ENCODE measurements at places on chromosomes 1 and 21.

- no peak for DNase-seq
Measured at GRCh38 chr1:58620259-58620658, 43.2 kb upstream of the TACSTD2 start.

GRCh38 chr1:246959944-246960693 is 28.4 kb upstream of the AHCTF1 start:
- peak; percentile 10 for DNase-seq

DNA sequence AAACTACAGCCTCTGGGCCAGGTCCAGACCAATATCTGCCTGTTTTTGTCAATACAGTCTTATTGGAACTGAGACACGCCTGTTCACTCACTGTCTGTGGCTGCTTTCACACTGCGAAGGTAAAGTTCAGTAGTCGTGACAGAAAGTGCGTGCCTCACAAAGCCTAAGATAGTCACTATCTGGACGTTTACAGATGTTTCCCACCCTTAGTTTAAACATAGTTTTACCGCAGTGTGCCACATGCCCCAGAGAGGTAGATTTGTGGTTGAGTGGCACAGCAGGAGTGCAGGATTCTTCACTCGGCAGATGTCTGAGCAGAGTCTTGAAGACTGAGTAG is 61.9 kb downstream of the NFASC start:
- no peak for DNase-seq

- DNase-seq, result no peak
Measured at GRCh38 chr1:160681891-160682140, 29.8 kb downstream of the CD48 start.

DNA sequence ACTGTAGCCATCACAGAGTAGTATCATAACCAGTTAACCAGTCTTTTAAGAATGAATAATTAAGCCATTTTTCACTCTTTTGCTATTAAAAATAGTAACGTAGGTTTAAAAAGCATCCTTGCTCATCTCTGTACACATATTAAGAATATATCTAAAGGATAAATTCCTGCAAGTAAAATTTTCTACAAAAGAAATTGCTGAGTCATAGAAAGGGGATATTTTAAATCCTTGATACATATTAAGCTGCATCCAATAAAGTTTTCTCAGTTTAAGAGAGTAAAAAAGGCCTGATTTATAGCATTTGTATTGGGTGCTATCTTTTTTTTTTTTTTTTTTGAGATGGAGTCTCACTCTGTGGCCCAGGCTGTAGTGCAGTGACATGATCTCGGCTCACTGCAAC is 1.9 kb upstream of the CTH start:
- no peak for DNase-seq

DNA sequence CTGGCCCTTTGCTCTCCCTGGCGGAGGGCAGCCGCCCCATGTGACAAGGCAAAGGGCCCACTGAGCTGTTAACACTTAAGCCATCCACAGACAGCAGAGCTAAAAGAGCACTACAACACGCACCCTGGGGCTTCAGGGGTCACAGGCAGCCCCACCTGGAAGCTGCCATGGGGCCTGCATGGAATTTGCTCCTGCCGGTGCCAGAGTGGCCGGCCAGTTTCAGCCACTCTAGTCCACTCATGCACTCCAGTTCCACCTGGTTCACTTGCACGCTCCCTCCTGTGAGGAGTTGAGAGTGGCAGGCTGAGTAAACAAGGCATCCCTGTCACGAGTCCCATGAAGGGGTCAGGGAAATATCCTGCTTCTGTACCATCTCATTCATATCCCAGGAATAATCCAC is 55.3 kb downstream of the RIMS3 start:
- no peak for DNase-seq

GRCh38 chr1:156508955-156509234 is 8.3 kb upstream of the MEF2D start:
- no peak for DNase-seq

DNA sequence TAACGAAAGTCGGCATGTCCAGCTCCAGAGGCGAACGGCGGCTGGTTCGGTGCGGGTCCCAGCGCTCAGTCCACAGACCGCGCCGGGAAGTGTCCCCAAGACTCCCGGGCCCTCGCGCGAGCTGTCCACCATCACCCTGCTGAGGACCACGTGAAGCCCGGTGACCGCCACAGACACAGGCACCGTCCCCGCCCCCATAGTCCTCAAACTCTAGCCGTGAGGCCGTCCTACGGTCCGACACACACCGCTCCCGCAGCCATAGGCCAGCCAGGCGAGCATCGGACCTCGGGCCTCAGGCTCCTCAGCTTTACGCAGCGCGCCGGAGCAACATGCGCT is 535 bp downstream of the SETD4 start:
- DNase-seq, result no peak

GRCh38 chr1:244414543-244414942 is 37.2 kb downstream of the ADSS2 start:
- DNase-seq, result no peak

GRCh38 chr1:147542569-147542897 is 1.2 kb downstream of the BCL9 start:
- peak; percentile 17 for DNase-seq

DNA sequence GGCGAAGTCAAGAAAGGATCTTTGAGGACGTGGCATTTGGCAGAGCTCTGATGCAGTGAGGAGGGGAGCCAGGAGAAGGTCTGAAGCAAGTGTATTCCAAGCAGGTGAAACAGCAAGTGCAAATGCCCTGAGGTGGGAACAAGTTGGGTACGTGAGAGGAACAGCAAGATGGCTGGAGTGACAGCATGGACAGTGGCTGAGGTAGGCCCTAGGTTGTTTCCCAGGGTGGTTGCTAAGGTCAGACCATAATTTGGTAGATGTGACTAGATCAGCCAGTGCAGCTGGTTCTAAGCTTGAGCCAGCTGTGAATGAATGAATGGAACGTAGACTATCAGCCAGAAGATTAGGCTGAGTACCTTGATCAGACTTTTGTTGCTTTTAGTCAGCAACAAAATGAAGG is 37.5 kb upstream of the JUN start:
- no peak for DNase-seq

GRCh38 chr1:44483089-44483874 is 78.2 kb downstream of the RNF220 start:
- DNase-seq, result no peak

- no peak for DNase-seq
Measured at GRCh38 chr1:69506721-69507120, 61.0 kb upstream of the LRRC7 start.

- DNase-seq, result no peak
Measured at GRCh38 chr1:21869620-21870121, 57.6 kb downstream of the LDLRAD2 start.

GRCh38 chr1:226029093-226029496 is 30.0 kb upstream of the SDE2 start:
- no peak for DNase-seq

DNA sequence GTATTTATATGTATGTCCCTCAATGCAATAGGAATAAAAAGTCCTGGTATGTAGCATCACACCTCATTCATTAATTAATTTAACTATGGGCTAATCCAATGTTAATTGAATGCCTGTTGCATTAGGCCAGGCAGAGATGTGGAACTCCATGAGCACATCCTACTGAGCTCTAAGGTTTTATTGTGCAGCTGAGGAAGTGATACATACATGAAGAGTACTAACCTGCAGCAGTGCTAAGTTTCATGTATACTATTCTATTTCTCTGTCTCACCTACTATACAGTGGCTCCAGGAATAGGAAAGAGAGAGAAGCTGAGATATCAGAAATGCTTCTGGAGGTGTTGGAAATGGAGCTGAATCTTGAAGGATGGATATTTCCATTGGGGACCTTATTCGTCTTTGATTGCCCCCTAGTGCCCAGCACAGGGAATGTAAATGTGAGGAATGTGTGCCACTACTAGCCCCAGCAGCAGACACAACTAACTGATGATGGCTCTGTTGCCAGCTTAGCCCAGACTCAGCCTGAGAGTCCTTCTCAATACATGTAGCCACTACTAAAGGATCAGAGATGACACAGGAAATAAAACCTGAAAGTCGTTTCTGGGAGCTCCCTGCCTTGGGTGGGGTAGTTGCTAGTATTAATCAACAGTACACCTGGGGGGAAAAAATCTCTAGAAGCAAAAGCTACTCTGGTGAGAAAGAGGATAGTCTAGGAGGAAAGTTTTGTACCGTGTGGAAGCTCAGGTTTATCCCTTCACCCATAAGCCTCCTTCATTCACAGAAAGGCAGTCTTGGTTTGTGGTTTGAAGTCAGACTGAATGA is 173.3 kb upstream of the FOXD3 start:
- no peak for DNase-seq

- DNase-seq, result no peak
Measured at GRCh38 chr1:184520336-184520735, 133.5 kb downstream of the C1orf21 start.

- no peak for DNase-seq
Measured at GRCh38 chr1:119680193-119680592, 31.5 kb upstream of the PHGDH start.

DNA sequence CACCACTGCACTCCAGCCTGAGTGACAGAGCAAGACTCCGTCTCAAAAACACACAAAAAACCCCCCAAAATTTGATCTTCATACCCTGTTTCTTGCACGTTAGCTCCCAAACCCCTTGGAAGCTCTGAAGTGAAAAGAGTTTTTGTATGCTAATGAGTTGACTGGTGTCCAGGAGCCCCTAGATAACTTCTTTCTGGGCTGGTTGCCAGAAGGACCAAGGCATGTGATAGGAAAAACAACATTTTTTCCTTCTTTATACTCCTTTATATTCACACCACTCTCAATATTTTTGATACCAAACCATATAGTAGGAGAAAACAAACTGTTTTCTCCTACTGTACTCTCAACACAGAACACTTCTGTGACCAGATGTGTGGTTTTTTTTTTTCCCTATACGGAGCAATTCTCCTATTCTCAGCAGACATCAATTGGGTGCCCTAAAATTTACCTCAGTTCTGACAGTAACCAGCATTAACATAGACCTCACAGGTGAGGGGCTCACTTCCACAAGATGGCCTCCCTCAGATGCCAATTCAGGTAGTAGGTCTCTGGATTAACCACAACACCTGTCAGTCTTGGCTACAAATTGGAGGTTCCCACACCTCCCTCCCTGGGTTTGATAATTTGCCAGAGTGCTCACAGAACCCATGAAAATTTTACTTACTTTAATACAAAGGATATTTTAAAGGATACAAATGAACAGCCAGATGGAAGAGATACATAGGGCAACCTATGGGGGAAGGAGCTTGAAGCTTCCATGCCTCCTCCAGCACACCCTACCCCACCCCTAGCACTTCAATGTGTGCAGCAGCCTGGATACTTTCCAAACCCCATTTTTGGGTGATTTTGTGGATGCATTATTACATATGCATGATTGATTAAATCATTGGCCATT is 25.6 kb downstream of the ZYG11B start:
- no peak for DNase-seq

All from CD4-positive, alpha-beta T cell treated with Interleukin-12 subunit alpha and Interleukin-12 subunit beta, for 1 hour (primary cell).